T-helper 17 cell (primary cell): ENCODE measurements at places on chromosomes 13 and 19. TPM values are rescaled to one million over a fixed set of nuclear protein-coding genes. Genes with fewer than 3 reads are reported as not detected.

GRCh38 chr19:31255174-31255799, 93.9 kb downstream of the TSHZ3 start:
- no peak for DNase-seq

DNA sequence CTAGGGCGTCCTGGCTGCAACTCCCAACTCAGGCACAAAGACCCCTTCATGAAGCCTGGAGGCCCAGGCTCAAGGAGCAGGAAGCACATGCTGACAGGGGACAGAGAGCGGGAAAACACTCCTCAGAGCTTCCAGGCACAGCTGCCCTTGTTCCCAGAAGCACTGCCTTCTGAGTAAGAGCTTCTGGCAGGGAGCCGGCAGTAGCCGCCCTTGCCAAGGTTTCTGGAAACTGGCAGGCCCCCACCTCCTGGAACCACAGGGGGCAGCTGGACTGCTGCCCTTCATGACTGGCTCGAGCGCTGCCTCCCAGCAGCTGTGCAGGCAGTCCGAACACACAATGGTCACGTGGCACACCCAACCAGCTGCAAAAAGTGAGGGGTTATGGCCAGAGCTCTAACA, 33.6 kb upstream of the EPHX3 start:
- DNase-seq = no peak

GRCh38 chr19:9966448-9966847, 30.1 kb upstream of the OLFM2 start:
- DNase-seq = no peak

ZSCAN22 gene
- total RNA-seq = 1.7 TPM

TEX101 gene
- not detected for total RNA-seq

DNA sequence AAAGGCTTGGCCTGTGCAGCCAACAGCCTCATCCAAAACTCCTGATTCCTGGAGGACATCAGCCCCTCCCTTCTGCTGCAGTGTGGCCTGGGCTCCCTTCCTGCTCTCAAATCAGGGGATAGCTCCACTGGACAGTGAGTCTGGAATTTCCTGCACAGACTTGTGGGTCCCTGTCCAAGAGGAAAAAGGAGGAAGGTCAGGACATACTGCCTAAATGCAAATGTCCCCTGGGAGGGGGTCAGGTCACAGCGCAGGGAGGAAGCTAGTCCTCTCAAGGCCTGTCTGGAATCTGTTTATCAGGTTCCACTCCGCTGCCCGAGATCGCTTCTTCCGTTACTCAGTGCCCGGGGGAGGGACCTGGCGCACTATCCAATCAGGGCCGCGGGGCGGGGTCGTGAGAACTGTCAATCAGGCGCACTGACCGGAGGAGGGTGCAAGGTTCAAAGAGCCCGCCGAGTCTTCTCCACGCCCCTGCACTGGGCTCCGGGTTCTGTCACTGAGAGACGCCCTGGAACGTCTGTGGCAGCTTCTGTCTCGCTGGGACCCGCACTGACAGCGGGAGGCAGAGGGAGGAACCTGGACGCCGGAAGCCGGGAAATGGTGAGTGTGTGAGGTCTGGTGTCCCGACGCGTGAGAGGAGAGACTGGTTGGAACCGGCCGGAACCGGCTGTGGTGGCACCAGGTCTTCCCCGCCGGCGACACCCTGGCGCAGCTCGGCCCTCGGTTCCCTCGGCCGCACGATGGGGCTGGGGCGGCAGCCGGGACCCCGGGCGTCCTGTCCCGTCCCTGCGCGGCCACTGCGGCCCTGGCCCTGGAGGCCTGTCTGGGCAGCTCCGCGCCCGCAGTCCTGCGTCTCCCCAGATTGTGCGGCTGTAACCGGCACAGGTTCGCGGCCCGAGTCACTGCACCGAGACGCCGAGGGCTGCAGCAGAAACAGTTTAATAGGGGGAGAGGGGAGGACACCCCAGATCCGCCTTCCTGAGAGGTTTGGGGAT, at the start of gene ZNF441:
ZNF441 (plus strand) TSS at position 404 of the 995 bp plus-strand sequence; CDS start at position 598, 194 bp downstream.
- DNase-seq = peak; percentile 67

PROZ gene
- total RNA-seq = not detected

GRCh38 chr19:16581145-16581970, 9.1 kb upstream of the SLC35E1 start:
- DNase-seq = no peak
